Body of pancreas (tissue), 4 donors: ENCODE measurements at places on chromosomes 3 and 15. TPM values are rescaled to one million over a fixed set of nuclear protein-coding genes. Genes with fewer than 3 reads are reported as not detected.

The CHP1 gene
- 87.9 TPM for total RNA-seq

The PTH1R gene
- 1.8 TPM for total RNA-seq

The VGLL3 gene
- 10.2 TPM for total RNA-seq

The GPR62 gene
- not detected for total RNA-seq

The C3orf70 gene
- 0.99 TPM for total RNA-seq

The CNTN4 gene
- 50.1 TPM for total RNA-seq
